ENCODE measurements at places on chromosomes 2 and 18.
A peak's percentile ranks its signal among the peaks of the same experiment; 100 is the strongest.

GRCh38 chr2:43088143-43089073 lies 138.0 kb downstream of the ZFP36L2 start:
- no peak for DNase-seq

- DNase-seq = no peak
Measured at GRCh38 chr2:183250472-183250871, 126.2 kb downstream of the NUP35 start.

- no peak for DNase-seq
Measured at GRCh38 chr2:64404002-64404731, 49.8 kb upstream of the LGALSL start.

DNA sequence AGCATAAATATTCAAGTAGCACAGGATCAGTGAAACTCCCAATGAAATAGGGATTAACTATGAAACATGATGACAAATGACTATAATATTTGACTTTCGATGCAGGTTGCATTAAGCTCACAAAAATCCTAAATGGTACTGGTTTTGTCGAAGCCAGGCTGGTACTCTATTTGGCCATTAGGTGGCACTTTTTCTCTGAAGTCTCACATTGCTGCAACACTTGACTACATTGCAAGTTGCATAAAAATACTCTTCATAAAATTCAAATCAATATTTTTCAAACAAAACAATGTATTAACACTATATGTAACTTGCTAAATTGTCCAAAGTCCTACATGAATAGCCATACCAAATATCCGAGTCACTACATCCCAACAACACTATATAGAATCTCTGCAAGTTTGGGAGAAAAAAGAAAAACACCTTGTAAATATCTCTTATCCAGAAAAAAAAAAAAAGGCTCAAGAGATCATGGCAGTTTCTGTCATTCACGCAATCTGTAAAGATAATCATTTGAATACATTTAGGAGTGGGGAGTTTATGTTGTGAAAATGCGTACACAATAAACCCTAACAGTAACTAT lies 9.5 kb downstream of the RTTN start:
- DNase-seq = no peak

DNA sequence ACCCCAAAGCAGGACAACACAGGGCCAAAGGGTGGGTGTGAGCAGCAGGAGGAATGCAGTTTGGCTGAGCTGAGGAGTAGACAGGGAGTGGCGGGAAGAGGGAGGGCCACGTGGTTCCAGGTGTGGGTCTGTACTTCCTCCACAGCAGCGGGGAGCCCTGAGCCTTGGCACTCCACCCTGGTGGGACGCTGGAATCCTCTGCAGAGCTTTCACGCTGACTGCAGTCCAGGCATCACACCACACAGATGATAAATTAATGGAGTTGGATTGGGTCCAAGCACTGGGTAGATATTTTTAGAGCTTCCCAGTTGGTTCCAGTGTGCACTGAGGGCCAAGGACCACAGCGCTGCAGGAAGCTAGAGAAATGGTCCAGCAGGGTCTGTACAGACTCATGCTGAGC lies 67.0 kb upstream of the TMEM200C start:
- no peak for DNase-seq

GRCh38 chr2:197092431-197092830 lies 165.9 kb upstream of the PGAP1 start:
- DNase-seq = no peak

DNA sequence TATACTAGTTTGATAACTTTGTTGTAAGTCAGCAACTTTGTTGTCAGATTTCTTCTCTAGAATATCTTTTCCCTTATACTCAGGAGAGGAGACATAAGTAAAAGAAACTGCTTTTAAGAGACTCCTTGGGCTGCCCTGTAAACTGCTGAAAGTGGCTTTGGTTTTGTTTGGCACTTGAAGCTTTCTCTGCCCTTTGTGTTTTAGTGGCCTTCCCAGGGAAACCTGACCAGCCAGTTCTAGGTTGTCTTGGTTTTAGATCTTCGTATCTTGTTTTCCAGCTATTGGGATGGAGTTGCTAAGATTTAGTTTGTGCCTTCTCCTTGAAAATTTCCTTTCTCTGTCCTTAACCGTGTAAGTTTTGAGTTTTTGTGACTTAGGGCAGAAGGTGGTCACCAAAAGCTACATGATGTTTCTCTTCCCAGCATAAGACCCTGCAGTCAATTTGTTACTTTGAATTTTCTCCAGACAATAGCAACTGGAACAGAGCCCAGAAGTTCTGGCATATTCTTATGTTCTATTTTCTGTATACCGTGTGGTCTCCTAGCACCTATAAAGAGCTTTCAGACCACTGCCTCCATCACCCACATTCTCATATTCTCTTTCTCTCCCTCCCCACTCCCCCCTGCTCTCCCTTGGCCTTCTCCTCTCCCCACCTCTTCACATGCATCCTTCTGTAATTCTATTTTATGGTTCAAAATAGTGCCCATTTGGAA lies 81.1 kb downstream of the BOLA3 start:
- DNase-seq = no peak

- no peak for DNase-seq
Measured at GRCh38 chr2:181742922-181743722, 62.8 kb upstream of the NEUROD1 start.

DNA sequence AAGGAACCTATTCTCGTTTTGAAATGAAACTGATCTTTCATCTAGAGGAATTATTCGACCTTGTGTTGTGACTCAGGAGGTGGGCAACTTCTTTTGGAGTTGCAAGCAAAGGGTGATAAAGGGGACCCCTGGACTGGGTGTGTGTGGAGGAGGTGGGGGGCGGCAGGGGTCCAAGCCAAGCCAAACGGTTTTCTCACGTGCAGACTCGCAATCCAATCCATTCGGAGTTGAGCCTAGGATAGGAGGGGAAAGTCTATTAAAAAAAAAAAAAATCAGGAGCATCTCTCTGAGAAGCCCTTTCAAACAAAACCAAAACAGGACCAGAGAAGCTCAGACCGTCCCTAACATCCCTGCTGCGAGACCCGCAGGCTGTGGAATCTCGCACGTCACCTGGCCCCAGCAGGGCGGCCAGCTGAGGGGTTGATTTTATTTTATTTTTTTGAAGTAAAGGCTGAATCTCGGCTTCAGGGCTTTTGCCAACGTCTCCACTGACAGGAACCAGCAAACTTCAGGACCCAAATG lies 3.7 kb upstream of the ZEB2 start:
- DNase-seq = no peak

- no peak for DNase-seq
Measured at GRCh38 chr2:160703648-160704585, 210.3 kb upstream of the RBMS1 start.

- no peak for DNase-seq
Measured at GRCh38 chr2:76711490-76711889, 810.7 kb downstream of the LRRTM4 start.

DNA sequence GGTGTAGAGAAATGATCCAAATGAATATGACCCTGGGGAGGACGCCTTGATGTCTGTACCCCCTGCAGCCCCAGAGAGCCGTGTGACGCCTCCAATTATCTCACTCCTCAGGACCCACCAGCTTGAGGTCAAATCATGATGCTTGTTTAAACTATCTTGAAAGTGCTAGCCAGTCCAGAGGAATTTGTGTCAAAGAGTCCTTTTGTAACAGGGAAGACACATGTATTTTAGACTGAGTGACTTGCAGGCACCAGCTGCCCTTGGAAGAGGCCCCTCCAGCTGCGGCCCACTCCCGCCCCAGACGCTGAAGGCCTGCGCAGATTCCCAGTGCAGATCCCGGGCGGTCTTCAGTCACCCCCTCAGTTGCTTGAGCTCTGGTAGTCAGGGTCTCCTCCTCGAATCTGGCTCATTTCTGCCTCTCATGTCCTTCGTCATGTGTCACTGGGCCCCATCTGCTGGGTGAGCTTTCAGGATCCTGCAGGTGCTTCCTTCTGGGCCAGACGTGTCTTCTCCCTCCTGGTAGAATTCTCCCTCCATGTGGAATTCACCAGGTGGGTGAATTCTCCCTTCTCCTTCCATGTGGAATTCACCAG lies 77.4 kb downstream of the RNF144A start:
- DNase-seq = no peak

GRCh38 chr2:3727397-3728045 lies 24.1 kb downstream of the DCDC2C start:
- DNase-seq = no peak

DNA sequence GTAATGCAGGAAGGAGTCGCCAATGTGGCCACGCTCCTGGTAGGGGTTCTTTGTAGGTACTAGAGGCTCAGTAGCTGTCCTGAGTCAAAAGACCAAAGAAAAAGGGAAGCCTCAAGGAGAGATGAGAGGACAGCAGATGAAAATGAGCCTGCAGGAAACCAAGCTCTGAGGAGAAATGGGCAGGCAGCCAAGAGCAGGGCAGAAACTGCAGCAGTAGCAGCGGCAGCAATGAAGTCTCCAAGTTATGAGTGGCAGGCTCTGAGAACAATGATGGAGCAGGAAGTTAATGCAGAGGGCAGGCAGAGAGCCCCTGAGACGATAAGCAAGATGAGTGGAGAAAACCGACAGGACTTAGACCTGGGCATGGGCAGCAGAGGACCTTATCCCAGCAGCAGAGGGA lies 48.2 kb upstream of the TMEM200C start:
- DNase-seq = no peak

GRCh38 chr2:222677981-222678380 lies 6.5 kb downstream of the MOGAT1 start:
- no peak for DNase-seq

DNA sequence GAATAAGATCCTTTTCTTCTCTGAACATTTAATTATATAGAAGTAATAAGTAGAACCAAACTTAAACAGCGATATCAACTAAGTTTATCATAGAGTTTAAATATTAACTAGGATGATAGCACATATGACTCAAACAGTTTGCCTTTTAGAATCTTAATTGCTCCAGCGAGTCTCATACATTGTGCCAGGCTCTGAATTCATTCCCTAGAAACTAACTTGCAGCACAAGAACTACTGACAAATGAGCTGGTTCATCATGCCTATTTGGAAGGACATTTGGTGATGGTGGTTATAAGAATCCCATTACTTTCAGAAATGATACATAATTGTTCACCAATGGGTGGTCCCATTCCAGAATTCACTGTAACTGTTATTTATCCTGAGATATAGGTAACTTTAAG lies 1026.6 kb upstream of the DDX18 start:
- no peak for DNase-seq

GRCh38 chr2:98026927-98027522 lies 31.3 kb upstream of the TMEM131 start:
- no peak for DNase-seq

GRCh38 chr18:12254136-12254819 lies at the start of gene CIDEA:
TSS of gene CIDEA (plus strand) at chr18:12254361. CDS start at chr18:12254384, 23 bp downstream.
- DNase-seq = no peak

DNA sequence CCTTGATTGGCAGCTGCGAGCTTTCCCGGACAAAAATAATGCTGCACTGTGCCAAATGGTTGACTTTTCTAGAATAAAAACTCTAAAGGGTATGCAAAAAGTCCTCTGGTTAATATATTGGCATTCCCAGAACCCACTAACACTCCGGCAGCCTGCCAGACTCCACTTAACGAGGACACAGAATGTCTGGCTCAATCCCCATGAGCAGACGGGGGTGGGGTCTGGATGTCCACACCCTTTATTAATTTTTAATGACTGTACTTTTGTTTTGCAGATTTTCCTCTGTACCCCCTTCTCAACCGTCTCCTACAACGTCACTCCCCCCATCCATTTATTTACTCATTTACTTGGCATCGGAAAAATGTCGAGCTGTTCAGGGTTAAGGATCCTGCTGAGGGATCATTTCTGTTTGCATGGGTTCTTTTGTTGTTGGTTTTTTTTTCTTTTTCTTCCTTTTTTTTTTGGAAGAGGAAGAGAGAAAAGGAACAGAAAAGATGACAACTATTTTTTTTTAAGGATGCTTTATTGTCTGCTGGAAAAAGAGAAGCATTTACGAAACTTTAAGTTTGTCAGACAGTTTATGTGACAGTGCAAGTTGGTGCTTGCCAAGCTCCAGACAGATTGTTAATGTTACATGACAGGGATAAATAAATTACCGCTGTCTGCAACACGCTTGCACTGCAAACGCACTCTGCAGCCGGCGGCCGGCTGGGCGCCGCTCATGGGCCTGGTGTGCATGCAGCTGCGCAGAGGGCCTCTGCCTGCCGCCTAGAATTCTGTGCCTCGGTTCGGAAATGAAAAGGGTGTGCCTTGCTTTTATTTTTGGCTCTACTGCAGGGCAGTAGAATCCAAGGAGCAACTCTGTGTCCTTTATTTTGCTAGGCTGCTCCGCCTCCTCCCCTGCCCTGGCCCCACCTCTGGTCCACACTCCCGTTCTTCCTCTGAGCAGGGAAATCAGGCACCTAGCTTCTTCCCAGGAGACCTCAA lies 3.6 kb downstream of the LDLRAD4 start:
- peak; percentile 4 for DNase-seq
